Activated CD4-positive, alpha-beta T cell treated with anti-CD3 and anti-CD28 coated beads, Interleukin-2, amount 10 ng/mL, durations not matched to agents 24 days and 14 days (primary cell): ENCODE measurements at places on chromosomes 13 and 19. TPM values are rescaled to one million over a fixed set of nuclear protein-coding genes. Genes with fewer than 3 reads are reported as not detected.

GRCh38 chr13:111027458-111028439, 87.4 kb upstream of the ARHGEF7 start:
- H3K27me3 ChIP-seq = peaks cover 21% of the 10 kb centered on the region
- no peaks in the 10 kb centered on the region for H3K4me1 ChIP-seq
- DNase-seq = peak; percentile 51
- no peaks in the 10 kb centered on the region for H3K36me3 ChIP-seq
- H3K27ac ChIP-seq = no peak overlapping the region

Gene C19orf73
- 2.0 and 2.5 TPM in 2 replicates for total RNA-seq

DNA sequence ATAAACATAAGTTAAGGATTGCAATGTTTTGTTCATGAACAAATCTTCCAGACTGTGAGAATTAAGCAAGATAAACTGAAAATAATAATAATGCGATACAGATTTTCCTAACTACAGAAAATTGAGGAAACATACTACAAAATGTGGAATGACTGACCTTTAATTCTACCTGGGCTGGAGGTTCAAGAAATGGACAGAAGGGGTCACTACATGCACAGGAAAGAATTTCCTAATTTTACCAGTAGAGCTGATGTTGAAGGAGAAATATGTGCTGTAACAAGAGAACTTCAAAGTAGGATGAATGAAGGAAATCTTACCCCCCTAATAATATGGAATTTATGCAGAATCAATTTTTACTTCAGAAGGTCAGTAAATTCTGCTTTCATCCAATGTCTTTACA, 62.3 kb downstream of the ZNF627 start:
- no peak for DNase-seq
- no peak overlapping the region for H3K4me3 ChIP-seq
- H3K27me3 ChIP-seq = no peaks in the 10 kb centered on the region
- H3K36me3 ChIP-seq = peaks cover 8% of the 10 kb centered on the region

- H3K27ac ChIP-seq = no peak overlapping the region
- H3K4me3 ChIP-seq = no peak overlapping the region
- DNase-seq = no peak
- H3K27me3 ChIP-seq = no peaks in the 10 kb centered on the region
- H3K4me1 ChIP-seq = peaks cover 9% of the 10 kb centered on the region
These were observed 23.5 kb downstream of the RHPN2 start for GRCh38 chr19:33040994-33041827.

Gene KLF12
- 20.3 and 21.7 TPM in 2 replicates for total RNA-seq
